ENCODE measurements at places on chromosomes 7 and 10. TPM values are rescaled to one million over a fixed set of nuclear protein-coding genes. Genes with fewer than 3 reads are reported as not detected.

The MACC1 gene
- total RNA-seq = 0.22 TPM

The OR9A2 gene
- total RNA-seq = not detected

The CYP2E1 gene
- total RNA-seq = 0.48 TPM

The CXCL12 gene
- total RNA-seq = not detected

The GPR141 gene
- not detected for total RNA-seq

The OR2A12 gene
- not detected for total RNA-seq

The SEMA4G gene
- 1.6 TPM for total RNA-seq

The INHBA gene
- total RNA-seq = not detected

The MYL7 gene
- not detected for total RNA-seq

The NEUROD6 gene
- total RNA-seq = not detected

The GNAT3 gene
- total RNA-seq = not detected

The CC2D2B gene
- not detected for total RNA-seq

The GIMAP2 gene
- 102 TPM for total RNA-seq

The KRIT1 gene
- total RNA-seq = 45.8 TPM

The MMRN2 gene
- total RNA-seq = not detected

The ZNF365 gene
- total RNA-seq = 0.04 TPM

The ICA1 gene
- total RNA-seq = 0.89 TPM

The RHOBTB1 gene
- total RNA-seq = 0.07 TPM

The MSMB gene
- total RNA-seq = not detected

The MAT1A gene
- not detected for total RNA-seq

The HTR7 gene
- not detected for total RNA-seq

The IFIT1 gene
- total RNA-seq = 42.9 TPM

The FBXO24 gene
- total RNA-seq = 1.3 TPM

The PIK3CG gene
- total RNA-seq = 42.9 TPM

The CPA4 gene
- total RNA-seq = not detected

The IFIT2 gene
- 10.2 TPM for total RNA-seq

The TMEM178B gene
- total RNA-seq = 0.25 TPM

The PDE1C gene
- total RNA-seq = not detected

The UNCX gene
- total RNA-seq = not detected

The SDHAF3 gene
- total RNA-seq = 19.2 TPM

The ELMO1 gene
- 142 TPM for total RNA-seq

The AKR1C2 gene
- total RNA-seq = not detected

The NKX1-2 gene
- total RNA-seq = not detected

The CELF2 gene
- 165 TPM for total RNA-seq

The CFAP69 gene
- total RNA-seq = not detected

The MBL2 gene
- total RNA-seq = not detected

The PDE6C gene
- not detected for total RNA-seq

The CDHR3 gene
- 3.7 TPM for total RNA-seq
